NCI-H1417 treated with DMSO at 0.1 percent for 48 hours (cell line): ENCODE measurements at places on chromosomes 1 and 21.
A peak's percentile ranks its signal among the peaks of the same experiment; 100 is the strongest.

GRCh38 chr1:51264451-51264850, 28.4 kb downstream of the RNF11 start:
- DNase-seq = no peak

GRCh38 chr1:65469889-65470340, 49.4 kb downstream of the LEPR start:
- no peak for DNase-seq

GRCh38 chr1:35111106-35111505, 31.9 kb downstream of the ZMYM1 start:
- DNase-seq = no peak

GRCh38 chr1:85200463-85201339, at the start of gene SYDE2:
Gene SYDE2, minus strand, starts transcription at chr1:85201016. Its CDS starts 20 bp downstream, at chr1:85200996.
- DNase-seq = no peak

DNA sequence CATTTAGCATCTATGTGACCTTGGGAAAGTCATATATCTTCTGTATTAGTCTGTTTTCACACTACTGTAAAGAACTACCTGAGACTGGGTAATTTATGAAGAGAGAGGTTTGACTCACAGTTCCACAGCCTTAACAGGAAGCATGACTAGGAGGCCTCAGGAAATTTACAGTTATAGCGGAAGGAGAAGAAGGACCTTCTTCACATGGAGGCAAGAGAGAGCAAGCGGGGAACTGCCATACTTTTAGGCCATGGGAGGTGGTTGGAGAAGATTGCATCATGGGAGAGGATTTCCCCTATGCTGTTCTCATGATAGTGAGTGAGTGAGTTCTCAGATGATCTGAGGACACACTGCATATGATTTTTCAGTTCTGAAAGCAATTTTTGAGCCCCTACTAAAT, 87.9 kb downstream of the CLEC20A start:
- DNase-seq = no peak

- DNase-seq = no peak
These were observed 24.9 kb upstream of the KIRREL1 start for GRCh38 chr1:157968508-157968907.

DNA sequence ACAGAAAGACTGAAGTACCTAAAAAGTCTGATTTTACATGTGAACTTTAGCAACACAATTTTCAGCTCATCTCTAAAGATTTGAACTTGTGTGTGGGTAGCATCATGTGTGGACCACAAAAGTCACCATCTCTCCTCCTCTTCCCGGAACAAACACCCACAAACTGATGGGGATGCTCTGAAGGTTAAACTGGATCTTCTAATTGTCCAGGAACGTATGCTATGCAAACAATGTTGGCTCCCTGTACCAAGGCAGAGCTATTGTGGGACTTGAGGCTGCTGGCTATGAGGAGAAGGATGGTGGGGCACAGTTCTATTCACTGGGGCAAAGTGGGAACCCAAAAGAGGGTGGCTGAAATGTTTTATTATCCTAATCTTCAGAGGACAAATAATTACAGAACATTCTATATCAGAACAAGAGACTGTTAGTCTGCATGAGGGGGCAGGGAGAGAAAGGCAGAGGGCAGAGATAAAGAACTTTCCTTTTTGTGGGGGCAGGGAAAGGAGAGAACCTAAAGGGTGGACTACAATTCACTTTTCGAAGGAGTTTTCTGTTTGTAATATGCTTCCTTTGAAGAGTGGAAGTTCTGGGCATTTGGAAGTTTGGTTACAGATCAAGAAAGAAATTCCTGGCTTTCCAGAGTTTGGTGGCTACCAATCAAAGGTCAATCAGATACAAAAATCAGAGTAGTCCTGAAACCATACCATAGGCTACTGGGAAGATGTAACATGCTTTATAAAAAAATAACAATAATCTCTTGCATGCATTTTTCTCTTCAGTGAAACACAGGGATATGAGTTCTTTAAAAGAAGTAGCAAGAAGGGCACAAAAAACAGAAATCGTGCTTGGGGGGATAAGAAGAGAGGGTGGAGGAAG, 62.9 kb downstream of the GADD45A start:
- no peak for DNase-seq

DNA sequence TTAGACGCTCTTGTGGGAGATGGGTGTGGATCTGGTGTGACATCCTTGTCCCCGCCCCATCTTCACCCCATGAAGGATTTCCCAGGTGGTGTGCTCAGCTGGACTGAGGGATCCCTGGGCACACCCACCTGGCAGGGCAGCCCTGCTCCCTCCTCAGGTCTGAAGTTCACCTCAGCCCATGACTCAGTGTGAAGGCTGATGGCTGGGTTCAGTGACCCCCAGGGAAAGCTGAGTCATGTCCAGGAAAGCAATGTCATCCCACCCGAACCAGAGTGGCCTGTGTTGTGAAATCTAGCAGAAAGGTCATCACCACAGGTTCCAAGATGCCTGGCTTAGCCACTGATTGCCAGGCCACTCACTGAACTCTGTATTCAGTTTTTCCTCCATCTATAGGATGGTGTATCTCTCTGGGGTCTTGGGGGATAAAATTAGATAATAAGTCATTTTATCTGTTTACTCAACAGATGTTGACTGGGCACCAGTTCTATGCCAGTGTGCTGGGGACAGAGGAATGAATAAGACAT, 97.7 kb upstream of the JUN start:
- no peak for DNase-seq

DNA sequence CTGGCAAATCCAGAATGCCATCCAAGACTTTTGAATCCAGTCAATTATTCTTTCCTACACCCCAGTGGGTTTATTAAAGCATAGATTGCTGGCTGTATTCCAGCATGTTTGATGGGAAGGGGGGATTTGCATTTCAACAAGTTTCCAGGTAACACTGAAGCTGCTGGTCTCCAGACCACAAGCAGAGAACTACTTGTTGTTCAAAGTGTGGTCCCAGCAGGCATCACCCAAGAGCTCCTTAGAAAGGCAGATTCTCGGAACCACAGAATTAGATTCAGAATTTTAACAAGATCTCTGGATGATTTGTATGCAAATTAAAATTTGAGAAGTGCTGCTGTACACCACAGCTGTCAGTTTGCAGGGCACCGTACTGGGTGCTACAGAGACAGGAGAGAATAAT, 216.3 kb upstream of the FAM78B start:
- no peak for DNase-seq

DNA sequence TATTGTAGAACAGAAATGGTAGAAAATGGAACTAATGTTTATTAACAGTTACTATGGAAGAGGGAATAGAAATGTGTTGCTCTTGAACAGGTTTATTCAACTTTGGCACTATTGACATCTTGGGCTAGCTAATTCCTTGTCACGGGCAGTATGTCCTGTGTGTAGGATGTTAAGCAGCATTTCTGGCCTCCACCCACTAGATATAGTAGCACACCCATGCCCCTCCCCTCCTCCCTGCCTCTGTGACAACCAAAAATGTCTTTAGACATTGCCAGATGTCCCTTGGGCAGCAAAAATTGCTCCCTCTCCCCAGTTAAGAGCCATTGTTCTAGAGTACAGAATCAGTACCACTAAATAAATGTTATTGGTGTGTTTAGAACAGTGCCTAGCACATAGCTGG, 91.4 kb upstream of the TPTE start:
- DNase-seq = no peak

- DNase-seq = no peak
These were observed 112.3 kb downstream of the LACTBL1 start for GRCh38 chr1:22860414-22860800.

- DNase-seq = no peak
These were observed 41.9 kb downstream of the NEK2 start for GRCh38 chr1:211633524-211633846.

GRCh38 chr1:165129568-165130164, 226.8 kb downstream of the LMX1A start:
- peak; percentile 17 for DNase-seq

GRCh38 chr1:153538315-153538821, 2.4 kb downstream of the S100A5 start:
- DNase-seq = no peak

DNA sequence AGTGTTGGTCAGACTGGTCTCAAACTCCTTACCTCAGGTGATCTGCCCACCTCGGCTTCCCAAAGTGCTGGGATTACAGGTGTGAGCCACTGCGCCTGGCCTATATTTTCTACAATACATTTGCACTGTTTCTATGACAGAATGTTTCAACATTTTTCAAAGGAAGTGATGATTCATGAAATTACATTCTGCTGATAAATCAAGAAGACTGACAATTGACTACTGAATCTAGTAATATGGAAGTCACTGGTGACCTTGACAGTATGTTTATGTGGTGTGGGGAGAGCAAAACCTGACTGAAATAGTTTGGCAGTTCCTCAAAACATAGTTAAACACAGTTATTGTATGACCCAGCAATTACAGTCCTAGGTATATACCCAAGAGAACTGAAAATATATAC, 18.1 kb downstream of the LRIF1 start:
- DNase-seq = no peak

DNA sequence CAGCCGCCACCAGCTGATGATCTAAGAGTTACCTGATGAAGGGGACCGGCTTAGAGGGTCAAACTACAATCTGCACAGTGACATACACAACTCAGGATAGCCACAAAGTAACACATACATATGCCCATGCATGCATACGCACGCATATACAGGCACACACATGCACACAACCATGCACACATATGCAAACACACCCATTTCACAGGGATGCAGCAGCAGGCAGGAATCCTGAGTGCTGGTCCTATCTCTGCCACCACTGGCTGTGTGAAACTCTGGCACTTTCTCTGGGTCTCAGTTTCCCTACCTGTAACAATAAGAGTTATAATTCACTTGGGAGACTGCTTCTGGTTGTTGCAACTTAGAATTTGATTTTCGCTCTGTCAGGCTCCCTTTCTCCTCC, 520.2 kb downstream of the PTPRU start:
- DNase-seq = no peak

- DNase-seq = no peak
These were observed 120.6 kb downstream of the SPSB1 start for GRCh38 chr1:9413071-9413876.

GRCh38 chr1:64328193-64328592, 124.8 kb downstream of the UBE2U start:
- no peak for DNase-seq

DNA sequence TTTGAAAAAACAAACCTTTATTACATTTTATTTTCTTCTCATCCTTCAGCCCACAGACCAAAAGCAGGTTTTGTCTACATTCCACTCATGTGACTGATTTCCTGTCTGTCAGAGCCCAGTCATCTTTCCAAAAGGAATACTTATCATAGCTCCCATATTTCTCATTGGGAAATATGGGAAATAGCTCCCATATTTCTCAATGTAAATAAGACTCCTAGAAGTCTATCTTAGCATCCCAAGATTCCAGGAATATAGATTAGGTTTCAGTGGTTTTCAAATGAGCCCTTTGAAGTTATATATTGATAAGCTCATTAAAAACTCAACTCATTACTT, 19.1 kb upstream of the NRDC start:
- DNase-seq = no peak

DNA sequence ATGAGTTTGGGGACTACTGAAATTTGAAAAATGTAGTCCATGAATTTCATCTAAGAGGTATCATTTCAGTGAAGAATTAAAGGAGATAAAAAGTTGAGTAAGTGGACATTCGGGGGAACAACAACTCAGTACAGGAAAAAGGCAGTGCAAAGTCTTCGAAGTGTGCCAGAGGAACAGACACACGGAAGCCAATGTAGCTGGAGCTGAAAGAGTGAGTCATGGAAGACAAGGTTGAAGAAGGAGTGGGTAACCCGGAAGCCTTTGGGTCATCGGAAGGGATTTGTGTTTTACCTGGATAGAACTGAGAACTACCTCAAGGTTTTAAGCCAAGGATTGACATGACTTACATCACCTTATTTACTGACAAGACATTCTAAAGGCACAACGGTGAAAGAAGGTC, 733.4 kb downstream of the NCAM2 start:
- DNase-seq = no peak

GRCh38 chr1:58033311-58033710, 513.2 kb downstream of the OMA1 start:
- DNase-seq = no peak

GRCh38 chr1:239317948-239318347, 68.4 kb upstream of the CHRM3 start:
- no peak for DNase-seq

GRCh38 chr1:155339515-155340097, 18.9 kb downstream of the RUSC1 start:
- DNase-seq = no peak

GRCh38 chr1:19385221-19385620, 73.1 kb downstream of the SLC66A1 start:
- DNase-seq = no peak

GRCh38 chr1:111234258-111234657, 6.7 kb downstream of the CHI3L2 start:
- no peak for DNase-seq

DNA sequence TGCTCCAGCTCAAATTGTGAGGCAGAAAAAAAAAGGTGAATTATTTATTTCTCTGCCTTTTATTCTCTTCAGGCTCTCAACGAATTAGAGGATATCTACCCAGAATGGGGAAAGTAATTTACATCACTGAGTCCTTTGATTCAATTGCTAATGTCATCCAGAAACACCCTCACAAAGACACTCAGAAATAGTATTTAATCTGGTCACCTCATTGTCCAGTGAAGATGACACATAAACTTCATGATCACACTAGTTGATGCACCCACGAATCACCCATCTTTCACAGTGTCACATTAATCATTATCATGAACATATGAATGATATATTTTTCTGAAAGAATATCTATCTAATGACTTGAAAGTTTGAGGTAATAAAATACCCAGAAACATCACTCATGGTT, 868.5 kb downstream of the BRINP3 start:
- DNase-seq = no peak

- DNase-seq = no peak
These were observed 41.2 kb downstream of the KCNAB2 start for GRCh38 chr1:6086762-6087376.

DNA sequence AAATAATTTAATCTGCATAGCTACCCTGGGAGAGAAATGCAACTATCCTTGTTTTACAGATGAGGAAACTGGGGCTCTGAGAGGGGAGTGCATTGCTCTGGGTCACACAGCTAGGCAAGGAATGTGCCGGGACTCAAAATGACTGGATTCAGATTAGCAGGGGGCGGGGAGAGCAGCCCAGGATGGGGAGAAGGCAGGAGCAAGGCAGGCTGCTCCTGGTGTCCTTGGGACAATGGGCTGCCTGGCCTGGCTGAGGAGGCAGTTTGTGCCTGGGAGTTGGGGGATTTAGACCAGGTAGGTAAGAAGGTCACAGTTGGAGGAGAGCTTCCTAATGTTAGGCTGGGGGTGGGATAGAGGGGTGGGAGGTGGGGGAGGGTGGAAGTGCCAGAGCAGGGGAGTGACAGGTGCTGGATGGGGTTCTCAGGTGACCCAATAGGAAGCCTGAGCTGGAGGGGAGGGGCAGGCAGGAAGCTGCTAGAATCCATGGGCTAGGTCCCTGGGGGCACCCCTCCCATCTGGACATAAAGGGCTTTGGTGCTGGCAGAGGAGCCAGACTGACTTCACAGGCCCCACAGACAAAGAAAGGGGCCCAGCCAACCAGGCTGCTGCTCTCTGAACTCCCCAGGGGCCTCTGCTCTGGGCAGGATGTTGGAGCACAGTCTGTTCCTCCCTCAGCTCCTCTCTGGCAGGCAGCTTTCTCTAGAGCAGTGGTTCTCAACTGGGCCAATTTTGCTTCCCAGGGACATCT, 29.0 kb downstream of the TRIM62 start:
- DNase-seq = no peak

- no peak for DNase-seq
These were observed 102.7 kb downstream of the LMX1A start for GRCh38 chr1:165253818-165254254.

- DNase-seq = peak; percentile 2
These were observed at the start of gene NENF for GRCh38 chr1:212432661-212433576. Gene NENF, plus strand, starts transcription at chr1:212432920. Its CDS starts 24 bp downstream, at chr1:212432944.
